ENCODE measurements at places on chromosomes 2 and 18.
A peak's percentile ranks its signal among the peaks of the same experiment; 100 is the strongest.

GRCh38 chr2:65331336-65332025 lies 100.9 kb downstream of the SPRED2 start:
- DNase-seq = no peak

- DNase-seq = no peak
These were observed 190.2 kb downstream of the IKZF2 start for GRCh38 chr2:212961255-212961654.

DNA sequence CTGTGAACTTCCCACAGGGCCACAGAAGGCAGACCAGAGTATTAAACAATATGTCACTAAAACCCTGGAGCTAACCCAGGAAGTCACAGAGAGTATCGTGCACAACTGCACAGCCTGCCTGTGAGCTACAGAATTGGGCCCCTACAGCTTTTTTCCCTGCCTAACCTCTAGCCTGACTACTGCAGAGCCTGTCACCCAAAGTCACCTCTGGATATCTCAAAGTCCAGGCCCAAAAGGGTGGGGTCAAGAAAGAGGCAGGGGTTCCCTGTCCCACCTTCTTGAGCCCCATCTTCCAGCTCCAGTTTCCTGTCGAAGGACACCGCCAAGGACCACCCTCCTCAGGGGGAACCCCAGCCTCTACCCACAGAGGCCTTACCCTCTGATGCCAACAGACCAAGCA lies 13.5 kb downstream of the GAD1 start:
- DNase-seq = no peak

DNA sequence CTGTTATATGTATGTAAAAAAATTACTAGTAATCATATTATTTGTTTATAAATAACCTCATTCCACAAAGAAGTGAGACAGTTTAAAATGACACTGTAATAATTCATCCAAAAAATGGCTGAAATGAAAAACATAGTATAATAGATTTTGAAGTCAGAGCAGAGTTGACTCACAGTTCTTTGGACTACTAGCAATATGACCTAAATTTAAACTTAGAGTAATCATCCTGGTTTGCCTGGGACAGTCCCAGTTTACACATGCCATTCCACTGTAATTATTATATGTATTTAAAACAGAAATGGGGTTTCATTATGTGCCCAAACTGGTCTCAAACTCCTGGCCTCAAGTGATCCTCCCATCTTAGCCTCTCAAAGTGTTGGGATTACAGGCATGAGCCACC lies 48.3 kb downstream of the CCDC88A start:
- DNase-seq = peak; percentile 32

- DNase-seq = no peak
These were observed 97.4 kb downstream of the ADD2 start for GRCh38 chr2:70670626-70671025.

DNA sequence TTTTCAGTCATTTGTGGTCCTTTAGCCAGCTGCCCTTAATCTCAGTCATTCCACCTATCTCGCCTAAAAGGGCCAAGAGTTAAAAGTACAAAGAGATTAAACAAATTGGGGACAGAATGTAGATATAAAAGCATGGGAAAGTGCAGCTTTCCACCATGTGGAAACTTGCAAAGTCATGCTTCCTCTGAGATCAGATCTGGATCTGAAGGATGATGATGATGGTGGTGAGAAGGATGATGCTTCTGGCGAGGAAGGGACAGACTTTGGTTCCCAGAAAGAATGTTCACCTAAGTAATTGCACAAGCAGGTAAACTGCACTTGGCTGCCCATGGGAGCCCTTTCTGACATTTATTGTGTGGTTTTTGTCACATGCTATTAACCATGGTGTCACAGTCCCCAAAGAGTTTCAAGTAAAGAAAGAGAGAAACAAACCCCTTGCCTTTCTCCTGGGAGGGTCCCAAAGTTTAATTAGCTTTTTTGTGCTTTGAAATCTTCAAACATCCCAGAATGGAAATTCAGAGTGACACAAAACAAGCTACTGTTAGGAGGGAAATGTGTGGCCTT lies 34.7 kb downstream of the KLF7 start:
- no peak for DNase-seq

GRCh38 chr2:105814291-105814940 lies 69.7 kb downstream of the NCK2 start:
- DNase-seq = no peak

- peak; percentile 19 for DNase-seq
These were observed 37.7 kb downstream of the NETO1 start for GRCh38 chr18:72830109-72830508.

DNA sequence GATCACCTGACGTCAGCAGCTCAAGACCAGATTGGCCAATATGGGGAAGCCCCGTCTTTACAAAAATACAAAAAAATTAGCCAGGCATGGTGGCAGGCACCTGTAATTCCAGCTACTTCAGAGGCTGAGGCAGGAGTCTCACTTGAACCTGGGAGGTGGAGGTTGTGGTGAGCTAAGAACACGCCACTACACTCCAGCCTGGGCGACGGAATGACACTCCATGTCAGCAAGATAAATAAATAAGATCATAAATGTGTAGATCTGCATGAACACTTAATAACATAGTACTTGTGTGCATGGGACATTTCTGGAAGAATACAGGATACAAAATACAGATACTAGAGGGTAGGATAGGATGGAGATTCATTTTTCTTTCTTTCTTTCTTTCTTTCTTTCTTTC lies 9.1 kb downstream of the EHD3 start:
- DNase-seq = no peak

DNA sequence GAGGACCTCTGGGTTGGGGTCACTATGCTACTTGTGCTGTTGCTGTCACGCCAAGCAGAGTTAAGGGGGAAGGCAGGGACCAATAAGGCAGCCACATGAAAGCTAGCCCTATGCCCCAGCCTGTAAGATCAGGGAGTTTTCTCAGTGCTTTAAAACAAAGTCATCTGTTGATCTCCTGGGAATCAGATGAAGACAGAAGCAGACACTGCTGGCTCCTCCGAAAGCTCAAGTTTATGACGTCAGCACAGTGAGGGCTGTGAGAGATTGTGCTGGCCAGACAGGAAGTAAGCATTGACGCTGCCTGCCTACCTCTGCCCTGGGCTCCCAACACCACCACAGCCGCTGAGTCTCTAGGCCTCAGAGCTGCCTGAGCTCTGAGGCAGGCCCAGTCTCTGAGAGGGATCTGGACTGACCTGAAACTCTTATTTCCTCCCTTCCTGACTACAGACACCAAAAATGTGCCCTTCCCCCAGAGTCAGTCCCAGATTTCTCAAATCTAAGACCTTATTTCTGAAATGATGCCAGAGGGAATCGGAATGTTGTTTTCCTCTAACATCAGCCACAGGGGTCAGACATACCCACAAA lies 118.1 kb upstream of the EPAS1 start:
- DNase-seq = peak; percentile 97

- DNase-seq = peak; percentile 30
These were observed 12.8 kb upstream of the WIPF1 start for GRCh38 chr2:174610243-174610995.

DNA sequence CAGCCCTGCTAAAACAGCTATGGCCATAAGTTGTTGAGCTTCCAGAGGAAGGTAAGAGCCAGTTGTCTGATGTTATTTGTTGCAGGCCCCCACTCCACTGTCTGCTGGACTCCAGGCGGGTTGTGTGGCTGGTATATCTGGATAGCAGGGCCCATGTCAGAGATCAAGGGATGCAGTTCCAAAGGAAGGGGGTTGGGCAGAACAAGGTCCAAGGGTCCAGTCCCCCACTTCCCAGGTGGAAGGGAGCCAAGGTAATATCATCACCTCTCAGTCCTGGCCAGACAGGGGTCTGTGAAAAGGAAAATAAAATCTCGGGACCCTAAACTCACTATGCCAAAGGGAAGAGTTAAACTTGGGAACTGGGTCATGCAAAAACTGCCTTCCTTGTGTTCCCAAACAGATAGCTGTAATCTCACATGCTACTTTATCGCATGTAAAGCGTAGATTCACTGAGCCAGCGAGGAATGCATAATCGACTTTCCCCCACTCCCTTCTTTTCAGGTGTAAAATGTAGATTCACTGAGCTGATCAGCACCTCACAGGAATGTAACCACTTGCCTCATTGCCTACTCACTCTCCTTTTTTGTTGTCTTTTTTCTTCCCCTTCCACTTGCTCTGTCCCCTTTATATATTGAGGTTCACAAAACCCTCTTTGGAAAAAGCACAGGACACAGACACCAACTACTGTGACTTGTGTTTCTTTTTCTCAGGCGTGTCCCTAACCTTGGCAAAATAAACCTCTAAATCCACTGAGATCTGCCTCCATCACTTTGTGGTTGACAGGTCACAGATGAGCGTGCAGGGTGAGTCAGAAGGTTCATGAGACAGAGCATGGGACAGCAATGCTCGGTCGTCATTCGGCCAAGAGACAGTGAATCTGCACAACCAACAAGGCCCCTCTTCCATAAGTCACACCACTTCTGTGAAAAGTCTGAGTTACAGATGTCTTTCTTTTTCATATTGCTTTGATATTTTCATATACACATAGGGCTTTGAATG lies 255.3 kb upstream of the SIX2 start:
- DNase-seq = peak; percentile 75

GRCh38 chr2:204454672-204455380 lies 90.4 kb upstream of the PARD3B start:
- DNase-seq = no peak

DNA sequence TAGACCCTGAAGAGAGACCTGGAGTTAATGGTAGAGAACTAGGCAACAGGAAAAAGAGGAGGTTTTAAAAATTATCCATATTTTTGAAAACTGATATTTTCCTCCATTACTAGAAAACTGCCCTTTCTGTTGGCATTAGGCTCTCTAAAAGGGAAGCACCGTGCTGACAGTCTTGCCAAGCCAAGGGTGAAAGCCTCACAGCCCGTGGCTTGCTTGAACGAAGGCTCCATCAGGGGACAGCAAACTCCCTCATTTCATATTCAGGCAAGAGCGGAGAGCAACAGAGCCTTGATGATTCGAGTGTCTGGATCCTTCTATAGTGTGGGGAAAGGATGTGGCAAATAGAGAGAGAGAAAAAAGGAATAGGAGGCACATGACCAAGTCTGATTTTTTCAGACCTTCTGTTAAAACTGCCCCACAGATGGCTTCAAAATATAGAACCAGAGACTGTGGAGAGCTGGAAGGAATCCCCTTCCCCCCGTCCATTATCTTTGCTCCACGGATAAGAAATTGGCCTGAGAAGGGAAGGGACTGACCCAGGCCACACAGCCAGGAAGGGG lies 67.0 kb downstream of the CACNB4 start:
- no peak for DNase-seq

DNA sequence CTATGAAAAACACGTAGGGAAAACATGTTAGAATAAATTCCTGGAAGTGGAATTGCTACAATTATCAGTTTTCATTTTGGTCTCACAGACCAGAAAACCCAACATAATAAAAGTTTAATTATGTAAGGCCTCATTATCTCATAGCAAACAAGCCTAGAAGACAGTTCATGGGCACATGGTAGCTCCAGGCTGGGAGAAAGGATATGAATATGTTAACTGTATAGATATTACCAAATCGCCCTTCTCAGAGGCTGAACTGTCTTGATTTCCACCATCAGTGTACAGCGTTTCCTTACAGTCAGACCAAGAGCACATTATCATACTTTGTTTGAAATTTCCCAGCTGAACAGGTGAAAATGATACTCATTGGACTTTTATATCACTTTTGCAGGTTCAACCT lies 17.1 kb upstream of the SLC35F6 start:
- DNase-seq = no peak

GRCh38 chr2:240397924-240398645 lies 37.4 kb upstream of the GPC1 start:
- no peak for DNase-seq

DNA sequence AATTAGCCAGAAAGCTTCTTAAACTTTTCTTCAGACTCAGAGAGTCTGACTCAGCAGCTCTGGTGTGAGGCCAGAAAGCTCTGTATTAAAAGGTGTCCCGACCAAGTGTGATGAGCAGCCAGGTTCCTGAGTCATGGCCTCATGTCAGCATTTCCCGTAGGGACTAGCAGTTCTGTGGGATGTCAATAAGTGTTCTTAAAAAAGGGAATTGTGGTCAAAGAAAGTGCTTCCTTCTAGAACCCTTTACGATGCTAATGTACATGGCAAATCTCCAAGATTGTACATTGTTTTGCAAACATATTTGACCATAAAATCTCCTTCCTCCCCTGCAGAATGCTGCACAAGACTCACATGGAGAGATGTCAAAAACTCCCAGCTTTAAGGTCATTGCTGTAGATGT lies 80.1 kb downstream of the PLA2R1 start:
- DNase-seq = peak; percentile 91

GRCh38 chr2:98532756-98533155 lies 75.6 kb downstream of the COA5 start:
- DNase-seq = no peak

- DNase-seq = no peak
These were observed 68.2 kb downstream of the DCDC2C start for GRCh38 chr2:3771576-3771975.

DNA sequence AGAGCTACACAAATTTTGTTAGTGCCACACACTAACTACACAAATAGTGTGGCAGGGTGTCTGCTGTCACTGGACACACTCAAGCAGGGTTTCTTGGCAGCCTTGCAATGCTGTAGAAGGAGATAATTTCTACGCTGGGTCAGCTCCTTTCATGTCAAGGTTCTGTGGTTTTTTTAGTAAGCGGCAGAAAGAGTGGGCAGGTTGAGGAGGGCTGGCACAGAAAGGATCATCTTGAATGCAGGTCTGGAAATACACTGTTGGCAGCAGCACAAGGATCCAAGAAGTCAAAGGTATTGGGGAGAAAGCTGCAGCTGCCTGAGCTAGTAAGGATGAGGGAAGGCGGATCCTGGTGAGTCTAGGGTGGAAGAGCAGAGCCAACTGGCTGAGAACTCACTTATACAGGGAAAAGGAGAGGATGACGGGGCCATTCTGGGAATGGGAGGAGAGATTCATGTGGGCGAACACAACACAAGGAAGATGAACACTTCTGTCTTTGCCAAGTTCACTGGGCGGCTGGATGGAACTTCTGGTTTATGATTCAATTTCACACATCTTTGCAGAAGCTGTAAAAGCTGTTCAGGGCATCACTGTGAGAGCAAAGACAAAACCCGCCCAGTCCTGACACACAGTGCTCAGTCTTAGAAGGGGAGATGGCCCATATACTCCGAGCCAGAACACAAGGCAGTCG lies 16.9 kb upstream of the CYRIA start:
- no peak for DNase-seq

DNA sequence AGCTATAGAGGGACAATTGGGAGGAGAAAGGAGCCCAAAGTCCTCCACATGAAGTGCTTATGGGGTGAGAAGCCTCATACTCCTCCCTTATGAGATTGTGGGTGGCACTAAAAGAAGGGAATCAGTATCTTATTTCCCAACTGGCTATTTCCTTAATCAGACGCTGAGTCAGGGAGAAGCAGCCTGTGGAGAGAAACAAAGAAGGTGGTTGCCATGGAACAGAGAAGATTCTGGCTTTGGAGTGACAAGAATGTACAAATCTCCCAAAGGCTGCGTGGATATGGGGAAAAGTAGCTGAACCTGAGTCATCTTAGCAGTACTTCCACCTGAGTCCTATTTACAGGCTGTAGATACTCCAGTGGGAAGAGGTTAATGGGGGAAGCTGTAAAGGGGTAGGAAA lies 115.8 kb upstream of the CWC22 start:
- peak; percentile 30 for DNase-seq

GRCh38 chr2:28709101-28709500 lies 42.5 kb upstream of the PPP1CB start:
- DNase-seq = no peak

- no peak for DNase-seq
These were observed 135.8 kb upstream of the SMAD2 start for GRCh38 chr18:48066225-48066652.

GRCh38 chr2:30380824-30381223 lies 66.2 kb upstream of the LCLAT1 start:
- DNase-seq = no peak

- no peak for DNase-seq
These were observed 1.3 kb downstream of the KCMF1 start for GRCh38 chr2:84972207-84972783.

GRCh38 chr2:183113630-183114029 lies 10.6 kb upstream of the NUP35 start:
- DNase-seq = no peak
